ENCODE measurements at places on chromosomes 7 and 10.

DNA sequence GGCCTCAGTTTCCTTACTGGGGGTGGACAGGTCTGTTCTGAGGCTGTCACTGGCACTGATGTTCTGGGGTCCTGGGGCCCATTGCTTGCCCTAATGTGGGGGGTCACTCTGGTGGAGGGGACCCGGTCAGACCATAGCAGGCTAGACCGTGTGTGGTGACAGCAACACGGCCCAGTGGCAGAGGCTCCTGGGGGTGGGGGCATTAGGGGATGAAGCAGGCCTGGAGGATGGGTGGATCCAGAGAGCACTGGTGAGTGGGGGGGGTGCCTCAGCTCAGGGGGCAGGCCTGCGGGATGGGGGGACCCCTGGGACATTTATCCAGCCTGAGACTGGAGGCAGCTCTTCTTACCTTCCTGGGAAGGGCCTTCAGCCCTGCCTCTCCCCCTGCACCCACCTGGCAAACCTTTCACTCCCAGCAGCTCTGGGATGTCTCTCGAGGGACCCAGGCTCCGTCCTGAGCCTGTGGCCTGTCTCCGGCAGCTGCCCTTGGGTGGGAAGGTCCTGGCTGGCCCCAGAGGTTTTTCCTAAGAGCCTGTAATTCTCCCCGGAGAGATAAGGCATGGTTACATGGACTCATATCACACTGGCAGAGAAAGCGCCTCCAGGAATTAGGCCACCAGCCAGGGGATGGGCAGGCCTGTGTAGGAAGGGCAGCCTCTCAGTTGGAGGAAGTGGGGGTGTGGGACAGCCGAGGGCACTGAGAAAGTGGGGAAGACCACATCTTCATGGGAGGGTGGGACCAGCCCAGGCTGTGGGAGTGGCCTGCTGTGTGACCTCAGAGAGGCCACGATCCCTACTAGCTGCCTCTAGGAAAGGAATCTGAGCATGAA, 147.7 kb downstream of the UBE2H start:
- DNase-seq = no peak

DNA sequence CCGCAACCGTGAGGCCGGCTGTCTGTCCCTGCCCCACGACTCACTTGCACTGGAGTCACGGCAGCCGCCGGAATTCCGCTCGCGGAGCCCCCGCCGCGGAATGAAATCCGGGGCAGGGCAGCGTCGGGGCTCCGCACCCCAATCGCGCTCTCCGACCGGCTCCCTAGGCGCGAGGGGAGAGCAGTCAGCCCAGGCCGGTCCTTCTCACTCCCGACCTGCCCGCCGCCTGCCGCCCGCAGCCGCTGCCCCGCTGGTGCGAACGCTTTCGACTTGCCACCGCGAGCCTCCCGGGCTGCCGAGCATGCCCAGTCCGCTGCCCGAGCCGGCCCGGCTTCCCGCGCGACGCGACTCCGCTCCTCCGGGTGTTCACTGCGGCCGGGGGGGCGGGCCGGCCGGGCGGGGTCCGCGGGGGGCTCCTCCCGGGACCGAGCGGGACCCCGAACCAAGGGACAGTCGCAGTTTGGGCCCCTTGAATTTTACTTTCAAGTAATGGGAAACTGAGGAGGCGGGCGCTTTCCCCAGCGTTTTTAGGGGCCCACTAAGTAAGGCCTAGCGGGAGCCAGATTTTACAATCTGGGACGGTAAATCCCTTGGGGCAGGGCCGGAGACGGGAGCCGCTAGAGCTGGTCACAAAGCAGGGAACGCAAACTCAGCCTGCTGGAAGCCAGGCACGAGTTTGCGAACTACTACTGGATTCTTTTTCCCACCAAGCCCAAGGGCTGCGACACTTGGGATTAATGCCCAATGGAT, at the start of gene SGMS1:
TSS of gene SGMS1 (minus strand) at position 294 of the 750 bp plus-strand sequence. CDS start 279,842 bp downstream, outside the sequence.
- DNase-seq = peak; percentile 84

DNA sequence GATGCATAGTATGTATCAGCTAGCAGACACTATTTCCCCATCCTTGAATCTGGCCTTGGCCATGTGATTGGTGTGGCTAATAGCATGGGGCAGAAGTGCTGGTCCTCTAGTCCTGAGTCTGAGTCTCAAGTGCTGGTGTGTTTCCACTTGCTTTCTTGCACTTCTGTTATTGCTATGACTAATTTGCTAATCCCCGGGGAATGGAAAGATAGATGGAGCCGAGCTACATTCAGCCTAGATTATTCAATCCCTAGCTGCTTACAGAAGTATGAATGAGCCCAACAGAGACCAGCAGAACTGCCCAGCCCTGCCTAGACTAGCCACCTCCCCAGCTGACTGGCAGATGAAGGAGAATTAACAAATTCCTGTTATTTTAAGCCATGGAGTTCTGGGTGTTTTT, 53.2 kb upstream of the SYPL1 start:
- no peak for DNase-seq

DNA sequence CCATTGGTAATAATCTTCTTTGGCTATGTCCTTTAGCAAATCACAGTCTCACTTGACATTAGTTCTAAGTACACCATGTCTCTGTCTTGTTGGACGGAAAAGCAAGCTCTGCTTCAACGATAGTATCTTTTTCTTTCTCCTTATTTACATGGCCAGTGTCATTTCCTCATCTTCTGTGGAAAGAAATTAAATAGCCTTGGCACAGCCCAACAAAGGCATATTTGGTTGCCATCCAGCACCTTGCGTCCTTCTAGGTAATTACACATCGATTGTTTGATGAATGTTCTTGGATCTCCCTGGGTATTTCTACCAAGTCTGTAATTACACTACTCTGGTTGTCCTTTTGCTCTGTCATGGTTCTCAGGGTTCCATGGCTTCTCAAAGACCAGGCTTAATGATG, 183.1 kb downstream of the CHN2 start:
- no peak for DNase-seq

DNA sequence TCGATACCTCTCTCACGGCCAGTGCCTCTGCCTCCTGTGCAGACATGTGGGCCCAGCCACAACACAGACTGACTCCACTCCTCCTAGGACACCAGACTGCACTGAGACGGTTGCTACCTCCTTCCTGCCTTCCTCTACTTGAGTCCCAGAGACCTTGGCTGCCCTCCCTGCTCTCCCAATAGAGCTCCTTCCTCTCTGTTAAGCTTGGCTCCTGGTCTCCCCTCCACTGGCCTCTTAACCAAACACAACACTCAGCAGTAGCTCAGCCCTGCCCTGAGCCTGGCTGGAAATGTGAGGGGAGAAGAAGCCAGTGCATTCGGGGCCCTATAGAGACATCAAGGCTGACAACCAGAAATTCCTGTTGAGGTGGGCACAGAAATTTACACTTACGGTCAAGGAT, 102.0 kb downstream of the HTR5A start:
- no peak for DNase-seq

GRCh38 chr10:11602358-11602757, 9.1 kb downstream of the USP6NL start:
- no peak for DNase-seq
